Stimulated activated CD8-positive, alpha-beta memory T cell treated with anti-CD3 and anti-CD28 coated beads, Interleukin-4, amount 100 ng/mL, for 4 hours (primary cell): ENCODE measurements at places on chromosomes 11 and 22.

DNA sequence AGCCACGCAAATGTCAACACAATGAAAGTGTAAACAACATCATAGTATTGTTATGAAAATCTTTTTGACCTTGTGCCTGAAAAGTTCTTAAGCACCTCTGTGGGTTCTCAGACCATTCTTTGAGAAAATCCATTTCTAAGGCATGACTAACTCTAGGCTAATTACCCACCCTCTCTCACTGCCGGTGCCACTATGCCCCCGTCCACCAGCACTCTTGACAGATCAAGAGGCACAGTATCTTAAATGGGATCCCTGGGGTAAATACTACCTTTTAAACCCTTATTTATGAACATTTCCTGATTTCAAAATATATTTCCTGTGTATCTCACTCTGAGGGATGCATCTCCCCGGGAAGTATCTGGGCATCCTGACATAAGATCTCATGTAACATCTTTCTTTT is 607.5 kb downstream of the METTL15 start:
- no peak for DNase-seq

DNA sequence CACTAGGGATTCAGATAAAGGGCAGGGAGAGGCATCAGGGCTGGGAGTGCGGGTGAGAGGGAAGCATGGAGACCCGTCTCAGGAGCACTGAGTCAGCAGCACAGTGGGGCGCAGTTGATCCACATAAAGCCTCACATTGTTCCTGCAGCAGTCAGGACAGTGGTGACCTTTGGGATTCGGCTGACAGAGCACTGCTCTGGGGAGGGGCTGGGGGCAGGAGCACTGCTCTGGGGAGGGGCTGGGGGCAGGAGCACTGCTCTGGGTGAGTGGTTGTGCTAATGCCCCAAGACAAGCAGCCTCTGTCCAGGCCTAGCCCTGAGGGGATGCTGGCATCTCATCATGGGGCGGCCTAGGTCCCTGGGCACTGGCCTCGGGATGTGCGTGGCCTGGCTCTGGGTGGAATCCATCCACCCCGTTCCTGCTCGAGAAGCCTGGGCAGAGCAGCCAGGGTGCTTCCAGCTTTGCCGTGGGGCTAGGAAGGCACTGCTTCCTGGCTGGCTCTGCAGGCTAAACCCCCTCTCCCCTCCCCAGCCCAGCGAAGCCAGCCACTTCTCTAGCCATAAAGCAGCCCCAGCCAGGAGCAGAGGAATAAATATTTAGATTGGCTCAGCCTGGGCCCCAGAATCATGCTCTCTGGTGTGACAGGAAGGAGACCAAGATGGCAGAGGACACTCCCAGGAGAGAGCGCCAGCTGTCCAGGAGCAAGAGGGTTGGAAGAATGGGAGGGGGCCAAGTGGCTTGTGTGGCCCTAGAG is 7.3 kb downstream of the OAF start:
- DNase-seq, result no peak

DNA sequence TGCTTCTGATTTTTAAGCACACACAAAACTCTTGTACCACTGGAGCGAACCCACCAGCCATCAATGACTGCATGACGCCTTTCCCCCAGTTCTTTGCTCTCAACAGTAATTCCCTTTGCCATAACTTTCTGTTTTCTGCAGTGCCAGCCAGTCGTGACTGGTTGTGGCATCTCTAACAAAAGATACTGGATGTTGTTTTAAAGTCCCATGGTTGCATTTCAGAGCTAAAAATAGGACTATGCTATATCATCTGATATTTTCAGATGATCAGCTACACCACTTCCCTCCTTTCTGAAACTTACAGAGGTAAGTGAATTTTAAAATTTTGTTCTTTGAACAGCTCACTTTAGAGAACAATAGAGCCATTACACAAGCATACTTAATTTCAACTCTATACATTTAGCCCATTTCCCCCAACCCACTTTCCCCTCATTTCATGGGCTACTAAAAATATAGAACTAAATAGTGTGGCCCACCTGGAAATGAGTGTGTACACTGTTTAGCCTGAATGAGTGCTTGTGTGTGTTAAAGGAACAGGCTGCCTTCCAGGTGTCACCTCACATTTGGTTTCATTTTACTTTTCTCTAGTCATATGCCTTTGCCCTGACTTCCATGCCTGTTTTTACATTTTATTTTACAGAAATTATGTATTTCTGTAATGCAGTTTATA is 136.9 kb upstream of the ZC3H12C start:
- no peak for DNase-seq

DNA sequence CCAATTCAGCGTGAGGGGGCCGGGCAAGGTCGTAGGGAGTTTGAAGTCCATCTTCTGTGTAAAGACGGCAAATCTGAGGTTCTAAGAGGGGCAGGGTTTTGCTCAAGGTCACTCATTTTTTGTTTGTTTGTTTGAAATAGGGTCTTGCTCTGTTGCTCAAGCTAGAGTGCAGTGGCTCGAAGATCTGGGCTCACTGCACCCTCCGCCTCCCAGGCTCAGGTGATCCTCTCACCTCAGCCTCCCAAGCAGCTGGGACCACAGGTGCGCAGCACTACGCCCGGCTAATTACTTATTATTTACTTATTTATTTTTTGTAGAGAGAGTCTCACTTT is 355 bp upstream of the AP1B1 start:
- DNase-seq, result no peak

DNA sequence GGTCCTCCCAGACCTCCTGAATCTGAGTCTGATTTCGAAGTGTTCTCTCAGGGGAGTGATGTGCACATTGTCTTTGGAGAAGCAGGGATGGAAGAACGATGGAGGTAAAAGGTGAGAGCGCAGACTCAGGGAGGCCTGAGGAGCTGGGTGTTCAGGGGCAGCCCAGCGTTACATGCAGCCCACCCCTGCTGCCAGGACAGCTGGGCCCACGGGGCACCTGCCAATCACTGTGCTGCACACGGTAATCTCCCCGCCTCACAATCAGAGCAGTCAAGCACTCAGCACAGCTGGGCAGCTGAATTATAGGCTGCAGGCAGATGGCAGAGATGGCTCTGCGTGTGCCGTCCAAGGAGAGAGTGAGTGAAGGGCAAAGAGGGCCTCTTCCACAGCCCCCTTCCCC is 17.9 kb upstream of the HTR3A start:
- DNase-seq, result no peak
